ENCODE measurements at places on chromosomes 1 and 21.

GRCh38 chr1:74712881-74713280 is 20.0 kb downstream of the CRYZ start:
- DNase-seq = no peak

- DNase-seq = no peak
These were observed 125.2 kb downstream of the ZNF648 start for GRCh38 chr1:181936269-181936668.

DNA sequence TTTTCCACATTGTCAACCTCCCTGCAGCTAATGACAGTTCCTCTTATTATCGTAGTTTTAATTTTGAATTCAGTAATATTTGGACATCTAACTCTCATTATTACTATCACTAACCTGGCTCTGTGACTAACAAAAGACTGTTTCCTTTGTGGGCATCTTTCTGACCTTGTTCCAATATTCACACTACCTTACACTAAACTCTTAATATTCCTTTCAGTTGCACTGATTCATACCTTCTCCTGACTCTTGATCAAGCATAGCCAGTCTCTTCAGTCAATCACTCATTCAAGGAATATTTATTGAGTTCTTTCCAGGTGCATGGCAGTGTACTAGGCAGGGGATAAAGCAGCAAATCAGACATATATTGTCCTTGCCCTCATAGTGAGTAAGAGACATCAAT is 7.8 kb upstream of the CTNNBIP1 start:
- DNase-seq = no peak

GRCh38 chr1:180967558-180967957 is 54.9 kb downstream of the KIAA1614 start:
- DNase-seq = no peak

DNA sequence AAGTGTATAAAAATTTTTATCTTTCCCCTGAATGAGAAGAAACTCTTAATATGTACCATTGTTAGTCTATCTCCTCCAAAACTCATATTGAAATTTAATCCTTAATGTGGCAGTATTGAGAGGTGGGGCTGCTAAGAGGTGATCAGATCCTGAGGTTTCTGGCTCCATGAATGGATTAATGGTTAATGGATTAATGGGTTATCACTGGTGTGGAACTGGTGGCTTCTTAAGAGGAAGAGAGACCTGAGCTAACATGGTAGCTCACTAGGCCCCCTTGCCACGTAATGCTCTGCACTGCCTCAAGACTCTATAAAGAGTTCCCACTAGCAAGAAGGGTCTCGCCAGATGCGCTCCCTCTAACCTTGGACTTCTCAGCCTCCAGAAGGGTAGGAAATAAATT is 70.6 kb upstream of the ZBTB18 start:
- no peak for DNase-seq

DNA sequence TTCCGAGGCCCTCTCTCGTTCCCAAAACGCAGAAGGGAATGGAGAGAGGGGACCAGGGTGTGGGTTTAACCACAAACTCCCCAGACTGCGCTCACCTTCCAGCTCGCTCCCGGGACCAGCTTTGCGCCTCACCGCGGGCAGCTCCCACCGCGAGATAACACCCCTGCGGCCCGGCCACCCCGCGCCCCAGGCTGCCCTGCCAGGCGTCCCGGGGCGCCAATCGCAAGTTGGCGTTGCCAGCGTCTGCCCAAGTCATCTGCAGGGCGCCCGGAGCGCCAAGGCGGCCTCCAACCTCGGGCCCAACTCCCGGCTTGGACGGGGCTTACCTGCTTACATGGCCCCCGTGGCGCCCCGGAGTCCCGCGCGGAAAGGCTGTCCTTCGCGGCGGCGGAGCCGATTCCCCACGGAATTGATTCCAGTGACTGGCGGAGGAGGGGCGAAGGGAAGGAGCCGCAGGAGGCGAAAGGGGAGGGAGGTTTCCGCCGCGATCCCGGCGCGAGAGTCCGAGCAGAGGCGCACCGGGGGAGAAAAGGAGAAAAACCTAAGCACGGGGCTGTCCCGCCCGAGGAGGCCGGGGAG is 456 bp downstream of the PTPN14 start:
- DNase-seq = no peak

GRCh38 chr1:109538827-109539555 is 681 bp upstream of the GPR61 start:
- no peak for DNase-seq

- DNase-seq = no peak
These were observed 463 bp upstream of the PRRC2C start for GRCh38 chr1:171484760-171485374.

DNA sequence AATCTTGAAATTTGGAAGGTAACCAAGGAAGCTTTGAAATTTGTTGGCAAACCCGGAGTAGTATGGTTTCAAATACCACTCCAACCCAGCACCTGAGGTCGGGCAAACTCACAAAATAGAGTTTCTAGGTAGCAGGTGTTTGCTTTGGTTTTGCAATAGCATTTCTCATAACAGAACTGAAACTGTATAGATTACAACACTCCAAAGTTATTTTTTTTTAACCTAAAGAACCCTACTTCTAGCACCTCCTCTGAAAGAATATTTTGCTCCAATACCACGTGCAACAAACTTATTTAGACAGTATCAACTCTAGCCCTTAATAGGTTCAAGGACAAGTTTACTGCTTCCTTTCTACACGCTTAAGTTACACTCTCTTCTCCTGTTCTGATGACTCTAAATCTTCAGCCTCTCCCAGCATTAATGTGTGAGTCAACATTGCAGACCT is 178.5 kb upstream of the FMN2 start:
- no peak for DNase-seq

- DNase-seq = no peak
These were observed 6.6 kb downstream of the ZBTB18 start for GRCh38 chr1:244057474-244058385.

GRCh38 chr1:16267690-16268180 is 30.8 kb upstream of the CPLANE2 start:
- DNase-seq = no peak

DNA sequence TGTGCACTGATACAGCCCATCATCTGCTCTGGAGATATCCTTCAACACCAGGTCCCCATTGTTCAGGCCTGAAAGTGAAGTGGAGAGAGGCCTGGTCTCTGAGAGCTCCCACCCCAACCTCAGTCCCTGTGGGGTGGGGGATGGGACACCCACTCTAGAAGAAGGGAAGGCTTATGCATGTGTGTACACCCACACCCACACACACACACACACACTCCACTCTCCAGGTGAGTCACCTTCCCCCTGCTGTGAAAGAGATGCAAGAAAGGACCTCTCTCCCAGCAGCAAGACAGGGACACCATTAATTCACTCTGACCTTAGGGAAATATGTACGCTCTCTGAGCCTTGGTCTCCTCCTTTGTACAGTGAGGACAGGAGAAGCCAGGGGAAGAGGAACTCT is 5.9 kb downstream of the VSIG8 start:
- no peak for DNase-seq

GRCh38 chr1:113142791-113143190 is 69.8 kb downstream of the LRIG2 start:
- DNase-seq = peak; percentile 8
